ENCODE measurements at places on chromosomes 4 and X.

DNA sequence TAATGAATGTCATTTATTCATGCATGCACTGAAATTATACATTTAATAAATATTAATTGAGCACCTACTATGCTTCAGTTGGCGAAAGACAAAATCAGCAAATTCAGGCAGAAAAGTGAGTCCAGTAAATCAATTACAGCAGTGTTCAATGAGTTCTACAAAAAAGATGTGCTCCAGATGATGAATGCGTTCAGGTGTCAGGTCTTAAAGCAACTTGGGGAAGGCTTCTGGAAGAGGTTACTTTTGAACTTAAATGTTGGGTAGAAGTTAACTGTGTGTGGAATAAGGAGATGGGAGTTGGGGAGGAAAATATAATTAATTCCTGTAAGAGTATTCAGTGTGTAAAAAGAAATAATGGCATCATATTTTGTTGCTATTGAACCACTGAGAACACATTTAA, 79.0 kb downstream of the SLC7A11 start:
- DNase-seq: no peak

DNA sequence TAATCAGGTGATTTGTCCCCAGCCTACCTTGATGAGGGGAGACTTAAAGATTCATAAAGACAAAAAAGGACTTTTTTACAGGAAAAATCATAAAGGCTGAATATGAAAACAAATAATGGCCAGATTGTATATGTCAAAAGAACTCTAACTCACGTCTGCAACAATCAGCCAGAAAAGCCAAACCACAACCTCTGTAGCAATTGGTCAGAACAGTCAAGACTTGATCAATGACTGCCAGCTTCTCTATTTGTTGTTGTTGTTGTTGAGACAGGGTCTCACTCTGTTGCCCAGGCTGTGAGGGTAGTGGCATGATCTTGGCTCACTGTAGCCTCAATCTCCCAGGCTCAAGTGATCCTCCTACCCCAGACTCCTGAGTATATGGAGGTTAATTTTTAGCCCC, 35.9 kb upstream of the PPA2 start:
- DNase-seq: no peak

DNA sequence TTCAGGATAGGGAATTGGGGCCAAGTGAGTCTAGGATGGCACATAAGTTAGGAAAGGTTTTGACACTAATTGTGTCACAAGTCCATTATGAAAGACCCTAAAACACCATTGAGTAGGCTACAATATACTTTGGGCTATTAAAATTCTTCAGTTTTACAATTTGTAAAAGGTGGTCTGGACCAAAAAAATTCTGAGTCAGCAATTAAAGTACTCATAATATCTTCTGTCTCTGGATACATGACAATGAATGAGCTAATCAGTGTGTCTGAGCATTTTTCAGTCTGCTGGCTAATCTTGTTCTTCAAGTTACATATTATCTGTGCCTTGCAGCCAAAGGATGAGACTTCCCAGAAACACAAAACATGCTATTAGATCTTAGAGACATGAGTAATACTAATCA, 14.3 kb downstream of the ARMCX1 start:
- no peak for DNase-seq

- no peak for DNase-seq
Observed at GRCh38 chr4:1406981-1407656, 877 bp upstream of the NKX1-1 start.

DNA sequence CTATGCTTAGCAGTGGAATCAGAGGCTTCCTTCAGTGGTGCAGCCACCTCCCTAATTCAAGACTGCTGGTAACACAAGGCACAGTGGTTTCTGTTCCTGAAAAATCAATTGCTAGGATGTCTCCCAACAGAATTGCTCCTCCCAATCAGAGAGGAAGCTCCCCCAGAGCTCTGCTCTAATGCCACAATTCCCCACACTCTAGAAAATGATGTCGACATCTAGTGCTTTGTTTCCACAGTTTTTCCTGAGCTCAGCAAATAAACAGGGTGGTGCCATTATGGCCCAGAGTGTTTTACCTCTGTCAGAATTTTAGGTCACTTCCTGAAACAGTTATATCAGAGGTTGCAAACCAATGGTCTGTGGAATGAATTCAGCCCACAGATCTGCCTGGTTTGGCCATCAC, 24.7 kb downstream of the TAB3 start:
- no peak for DNase-seq

GRCh38 chrX:136497556-136498052, at the start of gene HTATSF1:
TSS of gene HTATSF1 (plus strand) at chrX:136497592. CDS start at chrX:136497685, 93 bp downstream.
- no peak for DNase-seq

DNA sequence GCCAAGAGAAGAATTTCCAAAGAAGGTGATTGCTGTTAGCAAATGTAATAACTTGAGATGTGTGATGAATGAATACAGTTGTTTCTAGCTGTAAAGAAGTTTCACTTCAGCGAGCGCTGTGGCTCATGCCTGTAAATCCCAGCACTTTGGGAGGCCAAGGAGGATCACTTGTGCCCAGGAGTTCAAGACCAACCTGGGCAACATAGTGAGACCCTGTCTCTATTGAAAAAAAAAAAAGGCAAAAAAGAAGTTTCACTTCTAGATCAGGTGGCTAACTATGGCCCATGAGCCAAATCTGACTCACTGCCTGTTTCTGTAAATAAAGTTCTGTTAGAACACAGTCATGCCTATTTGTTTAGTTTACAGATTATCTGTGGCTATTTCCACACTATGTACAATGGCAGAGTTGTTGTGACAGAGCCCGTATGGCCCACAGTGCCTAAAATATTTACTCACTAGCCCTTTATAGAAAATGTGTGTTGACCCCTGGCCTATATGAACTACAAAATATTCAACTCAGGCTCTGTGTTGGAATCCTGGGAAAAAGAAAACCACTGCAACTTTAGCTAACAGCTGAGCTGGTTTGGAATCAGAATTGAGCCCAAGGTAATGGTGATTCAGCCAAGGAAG, 54.1 kb upstream of the PRPS1 start:
- DNase-seq: no peak

DNA sequence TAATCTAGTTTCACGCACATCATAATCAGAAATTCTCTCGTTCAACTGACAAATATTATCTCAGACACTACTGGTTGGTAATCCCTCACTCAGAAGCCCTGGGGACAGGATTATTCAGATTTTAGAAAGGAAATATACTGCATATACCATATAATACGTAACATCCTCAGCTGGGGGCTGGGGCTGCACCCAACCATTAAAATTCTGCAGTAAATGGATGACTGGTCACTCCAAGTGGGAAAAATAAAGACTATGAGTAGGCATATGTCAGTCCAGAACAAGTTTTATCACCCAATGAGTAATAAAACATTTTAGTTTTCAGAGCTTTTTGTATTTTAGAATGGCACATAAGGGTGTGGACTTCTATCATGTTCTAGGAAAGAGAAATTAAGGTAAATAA, 121.7 kb upstream of the MAP3K15 start:
- DNase-seq: no peak

DNA sequence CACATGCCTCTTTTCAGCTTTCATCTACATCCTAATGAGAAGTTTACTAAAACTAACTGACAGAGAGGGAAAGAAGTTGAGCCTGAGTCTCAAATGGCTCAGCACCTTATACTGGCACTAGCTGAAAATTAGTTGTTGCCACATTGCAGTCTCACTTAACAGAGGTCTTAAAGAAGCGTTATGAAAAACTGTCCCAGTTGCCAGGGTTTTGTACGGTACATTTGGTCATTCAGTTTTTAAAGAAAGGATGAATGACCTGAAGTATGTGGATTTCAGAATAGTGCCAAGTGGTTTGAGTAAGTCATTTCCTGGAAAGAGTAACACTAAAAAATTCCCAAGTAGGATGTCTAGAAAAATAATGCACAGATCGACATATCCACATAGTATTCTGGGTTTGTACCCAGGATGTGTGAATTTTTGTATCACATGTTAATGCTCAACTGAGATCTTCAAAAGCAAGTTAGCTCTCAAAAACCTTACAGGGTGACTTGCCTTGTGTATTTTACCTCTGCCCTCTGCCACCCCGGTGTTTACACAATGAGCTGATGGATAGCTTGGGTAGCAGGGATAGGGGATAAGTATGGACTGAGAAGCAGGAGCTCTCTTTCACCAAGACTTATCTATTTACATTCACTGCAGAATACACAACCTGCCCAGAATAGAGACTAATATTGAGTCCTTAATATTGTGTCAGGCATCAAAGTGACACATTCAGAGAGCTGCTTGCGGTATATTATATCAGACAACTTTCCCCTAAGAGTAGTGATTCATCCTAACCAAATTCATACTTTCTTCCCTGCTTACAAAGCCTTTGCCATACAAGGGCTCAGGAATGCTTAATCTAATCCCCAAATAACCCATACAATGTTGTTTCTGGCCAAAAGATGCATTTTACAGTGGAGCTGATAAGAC, 1075.7 kb upstream of the PABPC4L start:
- DNase-seq: no peak

DNA sequence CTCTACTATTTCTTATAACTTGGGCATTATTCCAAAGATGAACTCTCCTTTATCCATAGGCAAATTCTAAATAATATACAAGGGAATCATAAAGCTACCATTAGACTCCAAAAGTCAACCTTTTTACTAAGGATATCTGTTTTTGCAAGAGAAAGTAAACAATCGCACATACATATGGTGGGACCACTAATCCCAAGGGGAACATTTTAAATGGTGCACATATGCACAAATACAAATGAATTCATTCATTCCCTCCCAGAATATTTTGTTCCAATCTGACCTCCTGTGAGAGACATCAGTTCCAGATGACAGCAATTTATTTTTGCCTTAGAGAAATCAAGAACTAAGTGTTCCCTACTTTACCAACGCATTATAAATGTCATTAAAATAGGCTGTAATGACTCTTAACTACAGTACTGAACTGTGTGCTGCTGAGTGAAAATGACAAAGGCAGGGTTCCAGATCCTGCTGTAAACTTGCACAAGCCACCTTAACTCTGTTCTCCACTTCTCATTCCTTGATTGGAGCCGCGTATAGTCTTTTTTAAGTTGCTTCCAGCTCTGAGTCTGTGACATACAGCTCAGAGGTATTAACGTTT, 2.0 kb downstream of the DHX15 start:
- no peak for DNase-seq
